ENCODE measurements at places on chromosomes 1 and 21.

DNA sequence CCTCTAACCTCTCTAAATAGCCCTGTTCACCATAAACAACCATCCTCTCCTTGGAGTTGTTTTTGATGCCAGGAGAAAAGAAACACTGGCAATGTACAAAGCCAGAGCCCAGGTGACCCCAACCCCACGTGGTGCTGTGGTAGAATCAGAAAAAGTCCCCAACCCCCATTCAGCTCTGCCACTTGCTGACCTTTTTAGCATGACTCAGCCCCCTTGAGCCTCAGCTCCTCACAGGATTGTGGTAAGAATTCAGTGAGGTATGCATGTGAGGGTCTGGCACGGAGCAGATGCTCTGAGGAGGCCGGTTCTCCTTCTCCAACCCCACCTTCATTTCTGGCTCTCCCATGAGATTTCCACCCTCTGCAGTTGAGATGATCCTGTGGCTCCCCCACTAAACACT, 11.1 kb upstream of the CHI3L1 start:
- no peak for DNase-seq

DNA sequence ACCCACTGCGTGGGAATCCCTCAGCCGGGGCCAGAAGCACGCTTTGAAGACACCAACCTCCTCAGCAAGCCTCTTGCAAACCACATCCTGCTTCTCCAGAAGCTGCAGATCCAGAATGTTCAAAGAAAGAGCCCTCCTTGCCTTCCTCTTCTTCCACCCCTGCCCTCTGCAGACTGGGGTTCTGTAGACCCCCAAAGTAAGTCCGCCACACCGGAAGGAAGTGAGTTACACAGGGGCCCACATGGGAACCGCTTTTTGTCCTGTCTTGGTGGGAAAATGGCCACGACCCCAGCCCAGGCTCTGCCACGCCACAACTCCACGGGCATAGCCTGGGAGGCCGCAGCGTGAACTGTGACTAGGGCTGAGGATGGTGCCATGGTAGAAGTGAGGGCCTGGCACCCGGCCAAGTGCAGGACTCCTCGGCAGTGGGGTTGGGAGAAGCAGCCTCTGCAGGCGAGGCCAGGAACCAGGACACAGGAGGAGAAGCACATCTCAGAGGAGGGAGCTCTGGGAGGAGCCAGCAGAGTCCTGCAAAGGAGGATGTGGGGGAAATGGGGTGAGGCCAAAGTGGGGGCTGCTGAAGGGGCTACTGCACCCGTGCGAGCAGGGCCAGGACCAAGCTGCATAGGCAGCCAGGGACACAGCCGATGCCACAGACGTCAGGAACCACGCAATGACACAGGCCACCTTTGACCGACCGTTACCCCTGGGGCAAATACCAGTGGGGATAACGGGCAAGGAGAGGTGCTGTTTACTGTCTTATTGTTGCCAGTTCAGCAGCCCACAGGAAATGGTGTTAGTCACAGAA, 30.9 kb downstream of the PDE9A start:
- peak; percentile 7 for DNase-seq

DNA sequence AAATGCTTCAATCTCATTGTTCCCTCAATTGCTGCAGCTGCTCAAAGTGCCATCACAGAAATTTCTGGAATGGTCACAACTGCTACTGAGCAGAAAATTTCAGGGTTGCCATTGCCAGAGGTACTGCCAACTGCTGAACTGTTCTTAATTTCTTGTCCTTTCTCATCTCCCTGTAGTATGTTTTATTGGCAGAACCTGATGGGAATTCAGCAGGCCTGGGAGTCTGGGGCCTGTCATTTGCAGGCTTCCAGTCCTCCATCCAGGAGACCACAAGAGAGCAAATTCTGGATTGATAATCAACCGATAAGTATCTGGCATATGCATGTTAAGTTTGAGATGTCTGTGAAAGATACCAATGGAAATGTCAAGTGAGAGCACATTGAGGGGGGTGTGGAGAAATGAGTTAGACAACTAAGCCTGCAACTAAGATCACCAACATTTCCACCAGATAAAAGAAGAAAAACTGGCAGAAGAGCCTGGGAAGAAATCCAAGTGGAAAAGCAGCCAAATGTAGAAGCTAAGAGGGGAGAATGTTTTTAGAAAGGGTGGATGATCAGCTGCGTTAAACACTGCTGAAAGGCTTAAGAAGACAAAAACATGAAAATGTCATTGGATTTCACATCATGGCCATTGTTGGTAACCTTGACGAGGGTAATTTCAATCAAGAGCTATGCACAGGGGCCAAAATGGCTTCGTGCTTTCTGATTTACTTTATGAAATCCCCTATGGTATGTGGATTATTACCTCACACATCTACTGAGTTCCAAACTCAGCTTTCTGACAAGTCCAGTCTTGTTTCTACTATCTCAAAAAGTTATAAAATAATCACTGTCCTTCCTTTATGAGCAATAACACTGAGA, 648.1 kb downstream of the PLPP3 start:
- no peak for DNase-seq

DNA sequence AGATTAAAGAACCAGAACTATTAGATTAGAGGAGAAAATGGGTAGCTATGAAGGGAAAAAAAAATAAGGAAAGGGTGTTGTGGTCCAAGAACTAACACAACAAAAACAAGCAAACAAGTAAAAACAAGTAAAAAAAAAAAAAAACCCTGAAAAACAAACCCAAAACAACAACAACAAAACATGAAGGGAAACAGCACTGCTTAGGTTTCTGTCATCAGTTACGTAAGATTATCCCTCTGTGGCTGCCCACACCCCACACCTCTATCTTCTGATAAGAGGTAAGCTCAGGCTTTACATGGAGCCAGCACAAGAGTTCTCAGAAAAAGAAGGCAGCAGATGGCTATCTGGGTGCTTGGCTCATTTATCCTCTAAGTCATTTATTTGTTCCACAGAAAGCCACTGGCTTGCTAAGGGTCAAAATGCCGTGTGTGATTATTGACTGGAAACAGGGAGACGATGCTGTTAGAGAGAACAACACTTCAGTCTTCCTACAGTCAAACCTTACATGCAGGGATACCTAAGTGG, 57.5 kb downstream of the KIAA0319L start:
- DNase-seq: no peak

DNA sequence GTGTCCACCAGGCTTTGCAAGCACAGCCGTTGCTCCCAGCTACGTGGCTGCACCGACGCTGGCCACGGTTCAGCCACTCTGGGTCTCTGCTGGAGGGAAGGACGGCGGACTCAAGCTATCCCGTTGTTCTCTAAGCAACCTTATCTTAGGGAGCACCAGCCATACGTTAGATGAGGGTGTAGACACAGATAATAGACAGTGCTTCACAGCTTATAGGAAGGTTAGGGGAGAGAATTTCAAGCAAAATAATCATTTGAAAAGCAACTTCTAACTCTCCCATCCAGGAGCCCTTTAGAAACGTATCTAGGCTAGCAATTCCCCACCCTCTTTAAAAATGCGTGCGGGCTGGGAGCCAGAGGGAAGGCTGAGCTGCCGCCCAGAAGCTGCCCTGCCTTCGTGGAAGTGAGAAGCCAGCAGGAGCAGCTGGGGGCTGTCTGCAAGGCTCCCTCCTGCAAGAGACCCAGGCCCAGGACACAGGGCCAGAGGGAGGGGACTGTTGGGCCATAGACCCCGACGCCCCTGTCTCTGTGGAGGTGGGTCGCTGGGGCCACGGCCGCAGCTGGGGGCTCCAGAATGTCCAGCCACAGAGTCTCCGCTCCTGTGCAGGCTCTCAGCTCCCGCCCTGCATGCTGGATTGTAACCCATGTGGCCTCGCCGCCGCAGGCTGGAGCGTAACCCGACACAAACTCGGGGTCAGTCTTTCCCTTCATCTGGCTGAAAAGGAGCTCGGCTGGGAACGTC, 31.2 kb upstream of the COL6A2 start:
- no peak for DNase-seq

DNA sequence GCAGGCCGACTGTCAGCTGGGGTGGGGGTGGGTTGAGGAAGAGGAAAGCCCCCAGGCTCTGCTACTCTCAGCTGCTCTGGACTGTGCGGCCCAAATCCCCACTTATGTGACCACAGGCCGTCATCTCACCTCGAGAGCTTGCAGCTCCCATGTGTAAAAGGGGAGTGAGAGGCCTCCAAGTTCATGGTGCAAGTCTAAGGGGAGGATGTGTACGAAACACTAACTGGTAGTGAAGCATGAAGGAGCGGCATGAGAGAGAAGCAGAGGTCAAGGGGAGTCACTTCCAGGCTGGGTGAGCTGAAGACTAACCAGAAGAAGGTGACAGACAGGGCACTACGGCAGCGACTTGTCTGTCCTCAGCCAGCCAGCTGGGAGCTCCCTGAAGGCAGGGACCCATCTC, 43.8 kb downstream of the GLIS1 start:
- no peak for DNase-seq

- peak; percentile 18 for DNase-seq
Measured at GRCh38 chr1:25544243-25544764, 898 bp downstream of the LDLRAP1 start.

DNA sequence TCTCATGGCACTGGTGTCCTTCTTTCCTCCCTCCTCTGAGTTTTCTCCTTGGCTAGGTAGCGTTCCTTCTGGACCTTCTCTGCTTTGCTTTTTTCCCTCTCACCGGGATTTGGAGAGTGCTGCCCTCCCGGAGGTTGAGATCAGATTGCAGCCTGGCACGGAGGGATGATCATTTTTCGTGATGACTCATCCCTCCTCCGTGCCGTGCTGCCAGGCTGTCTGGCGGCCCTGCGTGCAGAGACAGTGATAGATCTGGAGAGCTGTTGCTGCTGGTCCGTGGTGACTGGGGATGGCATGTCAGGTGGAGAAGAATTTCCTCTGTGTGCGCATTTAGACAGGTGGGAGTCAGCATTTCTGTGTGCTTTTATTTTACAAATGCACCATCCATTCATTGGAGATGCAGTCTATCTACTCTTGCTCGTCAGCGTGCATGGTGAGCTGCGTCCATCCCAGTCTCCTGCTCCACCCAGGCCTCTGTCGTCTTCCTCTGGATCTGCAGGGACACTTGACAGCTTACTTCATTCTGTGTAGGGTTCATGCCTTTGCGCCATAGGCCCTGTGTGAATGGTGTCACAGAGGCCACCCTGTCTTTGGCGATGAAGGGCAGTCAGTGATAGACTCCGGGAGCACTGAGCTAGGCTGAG, 104.4 kb downstream of the PCBP3 start:
- peak; percentile 56 for DNase-seq

DNA sequence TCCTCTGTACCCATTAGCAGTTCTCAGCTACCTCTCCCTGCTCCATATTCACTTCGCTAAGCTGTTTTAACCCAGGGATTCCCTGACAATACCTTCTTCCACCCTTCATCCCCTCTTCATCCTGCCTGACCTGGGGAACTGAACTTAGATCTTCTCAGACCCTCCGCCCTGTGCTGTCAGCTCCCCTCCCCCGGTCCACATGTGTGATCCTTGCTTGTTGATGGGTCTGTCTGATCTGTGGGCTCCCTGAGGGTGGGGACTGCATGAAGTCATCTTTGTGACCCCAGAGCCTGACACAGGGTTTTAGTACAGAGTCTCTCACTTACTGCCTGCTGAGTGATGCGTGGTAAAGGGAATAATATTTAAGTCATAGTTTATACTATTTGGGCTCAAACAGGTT, 11.8 kb downstream of the CHAF1B start:
- DNase-seq: no peak

DNA sequence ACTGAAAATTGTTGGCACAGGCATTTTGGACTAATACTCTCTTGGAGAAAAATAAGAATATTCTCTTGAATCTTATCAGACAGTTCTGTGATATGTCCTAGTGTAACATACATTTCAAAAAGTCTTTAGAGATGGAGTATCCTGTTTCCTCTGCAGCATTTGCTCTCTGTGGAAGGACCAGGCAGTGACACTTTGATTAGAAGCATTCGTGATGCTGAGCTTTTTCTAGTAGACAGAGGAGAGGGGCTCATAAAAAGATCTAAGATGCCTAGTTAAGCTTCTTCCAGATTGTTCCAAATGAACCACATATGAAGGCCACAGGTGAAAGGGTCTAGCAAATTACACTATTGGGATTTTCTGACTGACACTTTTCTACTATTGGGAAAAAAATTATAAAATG, 120.3 kb downstream of the C1orf21 start:
- no peak for DNase-seq

- no peak for DNase-seq
Measured at GRCh38 chr1:86430376-86430775, 6.4 kb downstream of the CLCA2 start.

- DNase-seq: no peak
Measured at GRCh38 chr21:20259031-20259867, 739.0 kb upstream of the NCAM2 start.

Data from NCI-H1105 (cell line).